ENCODE measurements at places on chromosomes 3 and 15.
A peak's percentile ranks its signal among the peaks of the same experiment; 100 is the strongest.

DNA sequence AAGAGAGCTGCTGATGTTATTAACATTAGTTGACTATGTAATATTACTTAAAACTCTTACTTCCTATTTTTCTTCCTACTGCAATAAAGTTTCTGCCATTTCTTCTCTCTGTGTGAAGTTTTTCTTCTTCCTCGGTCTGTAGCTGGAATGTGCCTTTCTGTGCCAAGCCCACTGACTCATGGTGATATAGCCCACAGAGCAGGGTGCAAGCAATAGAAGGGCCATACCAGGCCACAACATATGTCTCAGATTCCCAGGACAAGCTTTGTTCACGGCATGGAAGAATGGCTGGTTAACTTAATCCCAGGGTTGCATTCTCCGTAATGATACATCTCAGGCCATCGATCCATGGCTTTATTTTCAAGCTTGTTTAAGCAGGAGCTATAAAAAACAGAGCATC lies 815.3 kb downstream of the TUSC7 start:
- no peak for DNase-seq

DNA sequence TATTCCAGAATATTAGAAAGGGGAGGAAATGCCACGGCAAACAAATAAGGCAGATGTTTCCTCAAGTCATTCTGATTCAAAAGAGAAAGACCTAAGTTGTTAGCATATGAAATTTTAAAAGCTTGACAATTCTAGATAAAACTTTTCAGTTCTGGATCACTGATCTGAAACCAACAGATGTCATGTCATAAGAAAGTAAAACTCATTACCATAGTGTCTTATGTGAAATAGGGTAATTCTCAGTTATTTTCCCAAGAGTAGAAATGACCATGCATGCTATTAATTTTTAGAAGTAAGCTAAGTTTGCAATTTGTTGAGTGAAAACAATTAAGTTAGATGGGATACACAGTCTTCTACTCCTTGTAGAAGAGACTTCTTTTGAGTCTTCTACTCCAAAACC lies 630.3 kb downstream of the NAALADL2 start:
- no peak for DNase-seq

DNA sequence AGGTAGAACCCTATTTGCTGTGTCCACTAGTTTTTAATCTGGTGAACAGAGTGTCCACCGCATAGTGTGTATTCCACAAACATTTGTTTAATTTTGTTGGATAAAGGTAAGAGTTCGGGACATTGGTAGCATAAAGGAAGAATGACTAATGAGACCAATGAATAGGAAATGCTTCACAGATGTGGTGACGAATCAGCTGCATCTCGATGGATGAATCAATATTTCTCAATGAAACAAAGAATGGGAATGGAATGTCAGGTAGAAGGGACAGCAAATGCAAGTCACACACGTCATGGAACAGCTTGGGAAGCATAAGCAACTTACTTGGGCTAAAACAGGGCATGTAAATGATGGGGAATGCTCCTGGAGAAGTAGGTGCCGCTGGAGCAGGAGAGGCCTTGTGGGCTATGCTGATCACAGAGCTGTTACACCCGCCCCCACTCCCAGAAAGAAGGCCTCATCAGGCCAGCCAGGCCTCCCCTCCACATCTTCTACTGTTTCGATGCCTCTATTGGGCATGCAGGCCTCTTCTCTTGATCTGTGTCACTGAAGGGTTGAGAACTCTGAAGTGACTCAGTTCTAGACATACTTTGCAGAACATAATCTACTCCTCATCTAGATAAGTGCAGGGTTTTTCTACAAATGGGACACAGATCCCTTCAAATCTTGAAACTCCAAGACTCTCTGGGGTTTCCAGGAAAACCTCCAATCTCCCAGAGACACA lies 120.0 kb upstream of the GADL1 start:
- DNase-seq, result no peak

DNA sequence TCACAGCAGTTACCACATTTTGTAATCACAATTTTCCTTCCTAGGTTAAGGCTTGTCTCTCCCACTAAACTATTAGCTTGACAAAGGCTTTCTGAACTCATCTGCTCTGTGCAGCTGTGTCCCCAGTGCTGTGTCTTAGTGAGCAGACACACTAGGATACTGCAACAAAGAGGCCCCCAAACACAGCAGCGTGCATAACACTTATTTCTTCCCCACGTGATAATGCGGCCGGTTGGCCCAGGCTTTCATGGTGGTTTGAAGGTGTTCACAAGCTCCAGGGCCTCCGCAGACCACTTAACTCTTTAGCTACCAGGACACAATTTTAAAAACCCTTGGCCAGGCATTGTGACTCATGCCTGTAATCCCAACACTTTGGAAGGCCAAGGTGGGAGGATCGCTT lies 2.2 kb upstream of the HDAC11 start:
- no peak for DNase-seq

DNA sequence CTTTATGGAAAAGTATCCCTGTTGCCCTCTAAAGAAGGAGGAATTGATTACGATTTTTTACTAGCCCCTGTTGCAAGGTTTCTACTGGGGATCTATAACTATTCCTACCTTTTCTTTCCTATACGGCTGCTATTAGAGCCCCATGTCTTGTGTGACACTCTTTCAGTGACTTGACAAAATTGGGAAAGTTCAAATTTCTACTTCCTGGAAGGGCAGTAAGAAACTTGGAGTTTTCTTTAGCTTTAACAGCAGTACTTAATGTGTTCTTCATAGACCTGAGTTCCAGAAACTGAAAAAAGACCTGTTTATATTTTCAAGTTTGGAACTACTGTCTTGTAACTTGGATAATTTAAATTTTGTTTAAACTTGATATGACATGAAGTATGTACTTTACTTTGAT lies 54.7 kb downstream of the TRPC1 start:
- no peak for DNase-seq

DNA sequence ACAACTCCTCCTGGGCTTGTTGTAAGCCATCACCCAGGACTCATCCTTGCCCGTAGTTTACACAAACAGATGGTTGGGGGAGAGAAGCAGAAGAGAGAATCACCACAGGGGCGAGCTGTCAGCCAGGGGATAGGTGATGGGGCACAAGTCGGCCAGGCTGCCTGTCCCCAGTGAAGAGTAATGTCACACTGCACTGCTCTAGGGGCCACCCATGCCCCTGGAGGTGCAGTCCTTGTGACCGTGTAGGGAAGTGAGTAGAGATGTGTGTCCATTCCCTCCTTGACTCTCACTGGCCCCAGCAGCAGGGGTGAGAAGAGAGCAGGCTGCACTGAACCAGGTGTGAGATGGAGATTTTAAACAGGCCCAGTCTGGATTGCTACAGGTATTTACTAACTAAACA lies 17.1 kb upstream of the PRSS50 start:
- no peak for DNase-seq

GRCh38 chr3:152773633-152774032 lies 61.3 kb upstream of the P2RY1 start:
- DNase-seq, result no peak

GRCh38 chr3:179902061-179902460 lies 134.7 kb downstream of the PEX5L start:
- DNase-seq, result no peak

DNA sequence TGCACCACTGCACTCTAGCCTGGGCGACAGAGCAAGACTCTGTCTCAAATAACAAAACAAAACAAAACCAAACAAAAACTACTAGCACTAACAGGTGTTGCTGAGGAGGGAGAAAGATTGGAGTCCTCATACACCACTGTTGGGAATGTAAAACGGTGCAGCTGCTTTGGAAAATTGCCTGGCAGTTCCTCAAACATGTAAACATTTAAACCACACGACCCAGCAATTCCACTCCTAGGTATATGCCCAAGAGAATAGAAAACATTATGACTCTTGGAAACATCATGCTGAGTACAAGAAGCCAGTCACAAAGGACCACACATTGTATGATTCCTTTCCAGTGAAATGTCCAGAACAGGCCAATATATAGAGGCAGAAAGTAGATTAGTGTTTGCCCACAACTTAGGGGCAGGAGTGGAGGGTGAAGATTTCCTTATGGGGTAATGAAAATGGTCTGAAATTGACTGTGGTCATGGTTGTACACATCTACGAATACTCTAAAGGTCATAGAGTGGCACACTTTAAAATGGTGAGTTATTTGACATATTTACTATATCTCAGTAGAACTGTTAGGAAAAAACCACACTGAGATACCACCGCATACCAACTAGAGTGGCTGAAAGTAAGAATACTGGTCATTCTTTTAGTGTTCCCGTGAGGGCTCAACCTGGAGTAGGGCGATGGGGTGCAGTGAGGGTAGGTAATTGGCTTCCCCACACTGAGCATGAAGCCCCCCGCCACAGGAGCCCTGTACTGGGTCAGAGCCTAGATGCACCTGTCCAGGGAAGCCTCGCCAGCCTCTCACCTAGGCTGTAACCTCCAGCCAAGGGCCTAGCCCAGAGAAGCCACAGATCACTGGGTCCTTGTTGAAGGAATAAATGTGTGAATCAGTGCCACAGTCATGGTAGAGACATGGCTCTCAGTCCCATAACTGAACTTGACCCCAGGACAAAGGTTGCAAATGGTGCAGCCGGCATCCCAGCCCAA lies 131.1 kb downstream of the NUP210 start:
- no peak for DNase-seq

GRCh38 chr3:13714251-13714916 lies 165.5 kb downstream of the FBLN2 start:
- no peak for DNase-seq

DNA sequence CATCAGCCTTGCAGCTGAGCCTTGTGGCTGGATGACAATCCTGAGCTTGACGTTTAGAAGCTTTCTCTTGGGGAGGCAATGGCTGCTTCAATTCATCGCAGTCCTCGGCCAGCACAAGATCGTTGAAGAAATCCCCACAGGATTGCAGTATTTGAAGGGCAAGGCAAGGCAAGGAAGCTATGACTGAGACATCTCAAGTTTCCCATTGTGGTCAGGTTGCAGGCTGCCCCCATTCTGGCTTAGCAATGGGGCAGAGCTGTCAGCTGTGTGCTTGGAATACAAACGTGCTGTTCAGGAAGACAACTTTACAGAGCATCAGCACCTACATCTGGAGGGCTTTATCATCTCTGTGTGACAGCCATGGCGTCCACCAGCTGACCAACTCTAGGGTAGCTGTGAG lies 275.9 kb upstream of the TBL1XR1 start:
- no peak for DNase-seq

- DNase-seq, result no peak
Measured at GRCh38 chr3:26280517-26280916, 342.1 kb upstream of the LRRC3B start.

- DNase-seq, result no peak
Measured at GRCh38 chr3:185560676-185561075, 8.3 kb upstream of the LIPH start.

DNA sequence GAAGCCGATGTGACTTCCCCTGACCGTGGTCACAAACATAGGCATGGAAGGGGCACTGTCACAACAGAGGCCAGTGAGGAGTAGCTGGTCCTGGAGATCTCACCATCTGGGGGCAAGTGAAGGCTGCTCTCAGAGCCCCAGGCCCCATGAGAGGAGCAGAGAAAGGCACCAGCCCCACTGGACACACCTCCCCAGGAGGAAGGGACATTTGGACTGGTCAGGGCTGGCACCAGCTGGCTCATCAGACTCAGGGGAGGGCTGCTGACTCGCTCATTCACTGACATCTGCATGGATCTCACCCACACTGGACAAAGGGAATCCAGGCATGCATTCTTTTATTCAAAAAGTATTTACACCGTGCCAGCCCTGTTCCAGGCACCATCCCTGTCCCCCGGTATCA lies 26.8 kb downstream of the ESYT3 start:
- no peak for DNase-seq

DNA sequence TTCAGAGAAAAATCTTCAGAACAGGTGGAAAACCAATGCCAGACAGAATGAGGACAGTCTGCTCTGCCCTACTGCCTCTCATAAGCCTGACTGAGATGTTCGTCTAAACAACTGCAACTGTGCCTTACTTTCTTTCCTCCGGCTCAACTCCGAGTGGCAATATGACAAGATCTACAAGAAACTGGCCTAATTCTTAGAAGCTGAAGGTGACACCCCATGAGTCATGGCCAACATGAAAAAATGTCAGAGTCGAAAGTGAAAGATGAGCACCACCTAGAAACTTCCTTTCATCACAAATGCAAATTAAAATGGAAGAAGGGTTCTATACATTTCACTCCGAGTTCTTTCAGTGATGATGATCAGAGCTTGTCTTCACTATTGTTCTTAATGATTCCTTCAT lies 12.9 kb downstream of the PCYT1A start:
- DNase-seq, result no peak

- no peak for DNase-seq
Measured at GRCh38 chr3:55523471-55523870, 36.4 kb upstream of the WNT5A start.

DNA sequence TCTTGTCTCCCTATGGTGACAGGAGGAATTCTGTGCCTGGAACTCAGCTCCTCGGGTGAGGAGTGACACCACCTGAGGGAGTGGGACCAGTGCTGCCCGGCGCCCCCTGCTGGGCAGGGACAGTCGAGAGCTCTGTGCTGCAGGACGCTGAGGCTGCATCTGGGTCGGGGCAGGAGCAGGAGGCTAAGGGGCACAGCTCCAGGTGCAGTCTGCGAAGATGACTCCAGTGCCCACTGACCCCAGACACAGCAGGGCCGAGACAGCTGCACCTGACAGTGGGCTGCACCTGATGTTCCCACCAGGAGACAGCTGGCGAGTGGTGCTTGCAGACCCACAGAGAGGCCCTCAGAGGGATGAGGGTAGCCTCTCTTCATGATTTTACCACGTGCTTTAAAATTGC lies 152.9 kb downstream of the ATP10A start:
- DNase-seq, result peak; percentile 82

- DNase-seq, result no peak
Measured at GRCh38 chr3:29239376-29239775, 41.5 kb upstream of the RBMS3 start.

DNA sequence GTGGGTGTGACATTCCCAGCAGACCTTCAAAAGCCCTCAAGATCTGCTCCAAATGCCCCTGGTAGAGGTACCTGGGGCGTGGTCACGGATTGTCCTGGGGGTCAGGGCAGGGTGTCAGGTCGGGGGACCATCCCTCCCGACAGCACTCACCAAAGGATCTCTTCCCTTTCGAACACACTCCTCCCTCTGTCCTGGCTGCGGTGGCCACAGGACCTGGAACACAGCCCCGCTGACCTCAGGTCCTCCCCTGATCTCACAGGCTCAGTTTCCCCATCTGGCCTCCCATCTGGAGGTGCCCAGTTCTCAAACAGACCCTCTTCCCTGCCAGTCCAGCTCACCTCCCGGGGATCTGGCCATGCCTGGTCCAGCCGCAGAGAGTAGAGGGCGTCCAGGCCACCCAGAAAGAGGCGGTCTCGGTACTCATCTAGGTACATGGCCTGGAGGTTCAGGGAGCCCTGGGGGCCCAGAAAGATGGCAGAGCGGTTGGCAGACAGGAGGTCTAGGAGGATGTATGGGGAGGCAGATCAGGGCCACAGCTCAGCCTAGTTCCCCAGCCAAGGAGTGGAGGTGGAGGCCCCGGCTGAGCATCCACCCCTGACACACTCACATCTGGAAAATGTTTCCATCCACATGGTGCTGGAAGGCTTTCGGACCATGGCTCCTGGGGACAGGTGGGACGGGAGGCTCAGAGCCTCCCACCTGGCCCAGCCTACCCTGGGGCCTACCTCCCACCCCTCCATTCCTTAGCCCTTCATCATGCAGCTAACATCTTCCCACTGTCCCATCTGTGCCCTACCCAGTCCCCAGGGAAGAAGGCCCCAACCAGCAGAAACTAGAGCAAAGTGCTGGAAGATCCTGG lies 2.3 kb downstream of the SEMA3G start:
- DNase-seq, result no peak

Data from endothelial cell (in vitro differentiated cells).